ENCODE measurements at places on chromosomes 13 and 19.

DNA sequence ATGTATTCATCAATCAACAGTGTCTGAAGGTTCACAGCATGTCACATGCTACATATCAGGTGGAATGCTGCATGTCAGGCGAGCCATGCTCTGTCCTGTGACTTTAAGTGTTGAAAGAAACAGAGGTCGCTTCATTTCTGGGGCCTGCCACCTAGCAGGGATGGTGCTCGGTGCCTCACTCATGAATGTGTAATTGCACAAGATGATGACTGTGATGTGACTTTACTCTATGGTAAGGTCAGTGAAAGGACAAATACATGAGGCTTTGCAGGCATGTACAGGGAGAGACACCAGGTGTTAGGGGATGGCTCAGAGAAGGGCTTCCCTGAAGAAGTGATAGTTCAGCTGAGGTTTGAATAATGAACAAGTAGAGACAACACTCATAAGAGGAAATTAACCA is 66.7 kb downstream of the FRY start:
- no peak for DNase-seq

DNA sequence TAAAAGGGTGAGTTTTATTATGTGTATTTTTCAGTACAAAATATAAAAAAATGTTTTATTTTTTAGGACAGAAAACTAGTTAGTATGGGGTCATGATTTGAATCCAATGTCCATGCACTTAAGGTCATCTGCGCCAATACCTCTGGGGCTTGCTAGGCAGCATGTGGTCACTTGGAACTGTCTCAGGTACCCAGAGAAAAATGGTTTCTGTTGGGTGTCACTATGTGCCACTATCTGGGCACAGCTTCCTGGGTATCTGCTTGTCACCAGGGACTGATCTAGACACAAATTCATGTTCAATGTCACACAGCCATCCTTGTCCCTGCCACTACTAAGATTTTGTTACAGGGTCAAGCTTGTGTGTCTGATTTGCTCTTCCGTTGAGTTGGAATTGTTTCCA is 100.4 kb downstream of the RGCC start:
- no peak for DNase-seq

- DNase-seq = no peak
Observed at GRCh38 chr13:48210178-48210577, 22.8 kb upstream of the ITM2B start.

- DNase-seq = no peak
Observed at GRCh38 chr13:42211704-42212464, 60.1 kb upstream of the AKAP11 start.

- no peak for DNase-seq
Observed at GRCh38 chr13:21077076-21077787, 15.8 kb upstream of the LATS2 start.

All from T1000 (cell line).